Brain (organoid and tissue), 16 donors: ENCODE measurements at places on chromosomes 16 and 17.
A peak's percentile ranks its signal among the peaks of the same experiment; 100 is the strongest.

- DNase-seq, result no peak
Measured at GRCh38 chr17:40552806-40553693, 12.2 kb downstream of the CCR7 start.

- DNase-seq, result peak; percentile 80
Measured at GRCh38 chr17:29145289-29146073, 34.7 kb downstream of the MYO18A start.

DNA sequence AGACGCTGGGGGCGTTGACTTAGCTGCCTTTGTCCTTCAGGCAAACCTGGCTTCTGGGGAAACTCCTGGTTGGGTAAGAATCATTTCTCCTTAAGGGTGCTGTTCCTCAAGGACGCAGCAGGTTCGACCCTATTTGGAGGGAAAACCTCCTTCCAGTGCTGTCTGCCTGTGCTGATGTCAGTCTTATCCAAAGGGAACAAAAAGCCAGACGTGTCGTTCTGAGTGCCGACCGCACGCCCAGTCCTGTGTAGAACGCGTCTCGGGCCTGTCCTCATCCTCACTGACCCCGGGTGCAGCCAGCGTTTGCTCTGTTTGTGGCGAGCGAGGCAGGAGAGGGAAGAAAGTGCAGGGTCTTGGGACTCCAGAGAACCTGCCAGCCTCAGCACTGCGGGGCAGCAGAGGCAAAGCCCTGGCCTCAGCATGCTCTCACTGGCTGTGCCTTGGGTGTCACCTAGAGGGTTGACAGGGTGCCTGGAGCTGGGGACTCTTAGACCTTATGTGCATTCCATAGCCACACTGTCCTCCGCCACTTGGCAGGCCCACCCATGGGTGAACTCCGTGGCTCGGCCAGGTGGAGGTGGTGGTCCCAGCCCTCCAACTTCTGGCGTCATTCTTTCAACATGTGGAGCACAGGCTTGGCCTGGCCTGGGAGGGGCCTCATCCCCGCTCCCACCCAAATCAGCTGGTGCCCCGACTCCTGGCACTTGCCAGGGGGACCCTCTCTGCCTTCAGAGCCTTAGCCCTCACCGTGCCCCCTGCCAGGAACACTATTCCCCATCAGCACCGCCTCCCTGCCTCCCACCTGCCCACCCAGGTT lies 6.0 kb downstream of the SNN start:
- no peak for DNase-seq

GRCh38 chr17:42135664-42136653 lies 13.4 kb downstream of the HSPB9 start:
- no peak for DNase-seq

DNA sequence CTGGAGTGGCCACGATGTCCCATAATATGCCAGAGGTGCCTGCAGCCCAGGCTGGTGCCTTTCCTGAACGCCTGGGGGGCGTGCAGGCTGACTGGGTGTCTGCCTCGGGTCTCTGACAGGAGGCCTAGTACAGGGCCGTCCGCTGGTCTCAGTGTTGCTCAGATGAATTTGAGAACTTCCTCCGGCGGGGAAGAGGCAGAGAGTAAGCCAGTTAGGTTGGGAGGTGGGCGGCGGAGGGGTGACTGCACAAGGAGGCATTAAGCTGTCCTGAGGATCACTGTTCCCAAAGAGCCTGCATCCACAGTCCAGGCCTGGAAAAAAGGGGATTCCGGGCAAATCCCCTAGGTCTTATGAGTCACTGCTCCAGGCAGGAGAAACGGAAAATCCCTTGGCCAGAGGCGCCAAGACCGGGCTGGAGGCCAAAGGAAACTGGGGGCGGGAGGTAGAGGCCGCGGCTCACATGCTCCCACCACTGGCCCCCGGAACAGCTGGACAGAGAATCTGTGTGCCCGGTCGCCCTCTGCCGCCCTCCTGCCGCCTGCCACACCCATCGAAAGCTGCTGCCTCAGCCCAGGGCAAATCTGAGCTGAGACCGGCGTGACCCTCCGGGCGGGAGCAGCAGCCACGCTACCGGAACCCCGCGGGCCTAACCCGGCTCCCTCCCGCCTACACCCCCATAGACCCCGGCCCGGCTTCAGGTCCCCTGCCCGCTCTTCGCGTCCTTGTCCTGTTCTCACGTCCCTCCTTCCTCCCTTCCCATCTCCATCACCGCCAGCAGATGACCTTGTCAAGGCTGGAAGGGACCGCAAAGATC lies 1.2 kb downstream of the TRIM47 start:
- DNase-seq, result no peak

DNA sequence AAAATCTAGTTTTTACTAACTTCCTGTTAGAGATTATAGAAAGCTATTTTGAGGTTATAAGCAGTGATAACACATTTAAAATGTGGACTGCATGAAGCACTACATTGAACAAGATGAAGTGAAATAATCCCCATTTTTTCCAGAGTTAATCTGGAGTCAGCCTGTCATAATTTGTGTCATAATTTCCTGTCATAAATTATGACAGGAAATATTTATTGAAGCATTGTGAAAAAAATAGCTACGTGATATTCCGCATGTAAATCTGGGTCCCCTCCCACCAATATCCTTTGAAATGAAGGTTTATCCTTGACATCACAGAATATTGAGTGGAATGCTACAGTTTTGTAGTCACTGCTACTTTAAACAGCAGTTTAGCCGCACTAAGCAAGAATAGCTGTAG lies 40.1 kb downstream of the OMG start:
- no peak for DNase-seq

GRCh38 chr16:65788434-65789140 lies 577.9 kb upstream of the CDH5 start:
- DNase-seq, result no peak

DNA sequence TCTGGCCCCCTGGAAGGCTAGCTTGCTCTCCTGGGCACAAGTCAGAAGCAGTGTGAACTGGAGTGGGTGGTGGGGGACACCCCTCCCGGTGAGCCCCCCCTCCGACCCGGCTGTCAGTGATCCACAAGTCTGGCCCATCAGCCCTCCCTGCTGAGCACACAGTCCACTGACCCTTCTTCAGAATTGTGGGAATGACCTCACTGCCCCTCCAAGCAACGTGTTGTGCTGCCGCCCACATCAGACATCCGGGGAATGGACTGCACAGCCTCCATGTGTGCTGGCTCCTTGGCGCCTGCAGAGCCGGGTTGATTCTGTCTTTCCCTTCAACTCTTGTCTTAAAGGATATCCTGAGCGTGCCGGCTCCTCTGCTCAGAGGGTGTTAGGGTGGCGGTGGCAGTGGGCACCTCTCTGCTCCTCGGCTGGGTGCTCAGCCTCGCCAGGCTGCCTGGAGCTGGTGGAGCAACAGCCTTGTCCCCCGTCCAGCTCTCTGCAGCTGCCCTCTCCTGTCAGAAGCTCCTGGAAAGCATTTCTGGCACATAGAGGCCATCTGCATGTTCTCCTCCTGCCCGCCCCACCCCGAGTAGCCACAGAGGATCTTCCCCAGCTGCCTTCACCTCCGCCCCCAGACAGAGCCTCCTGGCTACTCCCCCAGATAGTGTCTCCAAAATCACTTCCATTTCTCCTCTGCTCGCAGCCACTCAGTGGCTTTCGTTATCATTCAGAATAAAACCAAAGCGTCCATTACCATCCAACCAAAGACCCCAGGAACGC lies 19.8 kb downstream of the NPTX1 start:
- DNase-seq, result no peak

DNA sequence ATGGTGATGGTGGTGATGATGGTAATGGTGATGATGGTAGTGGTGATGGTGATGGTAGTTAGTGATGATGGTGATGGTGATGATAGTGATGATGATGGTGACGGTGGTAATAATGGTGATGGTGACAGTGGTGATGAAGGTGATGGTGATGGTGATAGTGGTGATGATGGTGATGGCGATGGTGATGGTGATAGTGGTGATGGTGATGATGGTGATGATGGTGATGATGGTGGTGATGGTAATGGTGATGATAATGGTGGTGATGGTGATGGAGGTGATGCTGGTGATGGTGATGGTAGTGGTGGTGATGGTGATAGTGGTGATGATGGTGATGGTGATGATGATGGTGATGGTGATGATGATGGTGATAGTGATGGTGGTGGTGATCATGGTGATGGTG lies 148.7 kb upstream of the TNRC6C start:
- no peak for DNase-seq

- DNase-seq, result peak; percentile 61
Measured at GRCh38 chr17:78019367-78019975, 61.0 kb downstream of the TNRC6C start.

DNA sequence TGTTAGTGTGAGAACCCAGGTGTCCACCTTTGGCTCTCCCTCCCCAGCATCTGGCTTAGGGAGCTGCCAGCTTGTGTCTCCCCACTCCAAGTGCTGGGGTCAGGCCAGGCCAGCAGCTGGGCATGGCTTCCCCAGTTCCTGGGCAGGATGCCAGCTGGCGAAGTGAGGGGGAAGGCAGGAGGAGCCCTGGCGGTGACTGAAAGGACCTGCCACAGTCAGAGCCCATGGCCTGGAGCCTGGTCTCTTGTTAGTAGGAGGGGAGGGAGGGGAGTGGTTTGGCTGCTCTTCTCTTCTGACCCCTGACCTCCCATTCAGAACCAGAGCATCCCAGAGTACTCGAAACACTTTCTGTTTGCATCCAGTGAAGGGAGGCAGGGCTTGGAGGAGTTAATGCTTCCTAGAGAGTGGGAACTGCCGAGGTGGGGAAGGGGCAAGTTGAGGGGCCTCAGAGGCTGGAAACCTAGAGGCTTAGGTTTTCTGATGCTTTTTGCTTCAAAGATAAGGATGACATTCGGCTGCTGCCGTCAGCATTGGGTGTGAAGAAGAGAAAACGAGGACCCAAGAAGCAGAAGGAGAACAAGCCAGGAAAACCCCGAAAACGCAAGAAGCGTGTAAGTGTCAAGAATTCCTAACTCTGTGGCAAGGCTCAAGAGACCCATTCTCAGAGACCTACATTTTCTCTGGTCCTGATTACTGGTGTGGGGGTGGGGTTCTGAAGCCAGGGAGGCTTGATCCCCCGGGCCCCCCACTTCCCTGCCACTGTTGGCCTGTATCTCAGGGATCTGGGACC lies 772 bp downstream of the CHD3 start:
- peak; percentile 95 for DNase-seq

- no peak for DNase-seq
Measured at GRCh38 chr16:86968866-86969265, 348.3 kb downstream of the C16orf95 start.

GRCh38 chr17:45311760-45312476 lies 4.9 kb downstream of the MAP3K14 start:
- no peak for DNase-seq

DNA sequence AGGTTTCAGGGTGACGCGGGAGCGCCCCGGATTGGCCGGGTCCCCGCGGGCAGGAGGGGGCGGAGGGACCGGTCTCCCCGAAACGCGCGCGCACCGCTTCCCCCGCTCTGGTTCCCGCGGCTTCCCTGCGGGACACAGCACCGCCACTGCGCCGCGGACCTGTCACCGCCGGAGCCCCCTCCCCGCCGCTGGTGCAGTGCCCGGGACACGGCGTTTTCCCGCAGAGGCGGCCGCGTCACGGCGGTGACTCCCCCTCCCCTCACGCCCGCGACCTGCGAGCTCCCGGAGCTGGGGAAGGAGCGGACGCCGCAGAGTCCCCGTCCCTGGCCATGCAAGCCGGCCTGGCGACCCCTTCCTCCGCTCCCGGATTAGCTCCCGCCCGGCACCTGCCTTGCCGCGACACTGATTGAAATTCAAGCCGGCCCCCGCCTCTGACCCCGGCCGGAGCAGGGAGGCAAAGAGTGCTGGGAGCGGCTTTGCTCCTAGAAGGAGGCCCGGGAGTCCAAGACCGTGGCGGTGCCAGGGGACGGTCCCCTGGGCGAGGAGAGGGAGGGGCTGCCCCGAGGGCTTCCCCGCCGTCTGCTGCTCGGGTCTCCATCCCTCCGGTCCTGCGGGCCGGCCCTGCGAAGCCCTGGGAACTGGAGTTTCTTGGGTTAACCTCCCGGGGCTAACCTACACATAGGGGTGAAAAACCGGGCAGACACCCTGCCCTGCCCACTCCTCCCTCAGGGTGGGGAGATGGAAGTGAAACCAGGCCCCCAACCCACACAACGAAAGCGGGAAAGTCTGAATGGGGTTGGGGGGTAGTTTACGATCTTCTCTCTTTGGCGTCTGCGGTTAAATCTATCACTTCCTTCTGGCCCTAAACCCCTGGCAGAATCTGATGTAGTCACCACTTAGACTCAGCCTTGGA lies 1.0 kb downstream of the RHBDL3 start:
- no peak for DNase-seq

GRCh38 chr17:40068917-40069750 lies 6.4 kb downstream of the THRA start:
- peak; percentile 99 for DNase-seq

- peak; percentile 76 for DNase-seq
Measured at GRCh38 chr17:11853321-11854151, 143.7 kb downstream of the ZNF18 start.
